Pancreas (tissue), 10 donors: ENCODE measurements at places on chromosomes 1 and 21. TPM values are rescaled to one million over a fixed set of nuclear protein-coding genes. Genes with fewer than 3 reads are reported as not detected.

DNA sequence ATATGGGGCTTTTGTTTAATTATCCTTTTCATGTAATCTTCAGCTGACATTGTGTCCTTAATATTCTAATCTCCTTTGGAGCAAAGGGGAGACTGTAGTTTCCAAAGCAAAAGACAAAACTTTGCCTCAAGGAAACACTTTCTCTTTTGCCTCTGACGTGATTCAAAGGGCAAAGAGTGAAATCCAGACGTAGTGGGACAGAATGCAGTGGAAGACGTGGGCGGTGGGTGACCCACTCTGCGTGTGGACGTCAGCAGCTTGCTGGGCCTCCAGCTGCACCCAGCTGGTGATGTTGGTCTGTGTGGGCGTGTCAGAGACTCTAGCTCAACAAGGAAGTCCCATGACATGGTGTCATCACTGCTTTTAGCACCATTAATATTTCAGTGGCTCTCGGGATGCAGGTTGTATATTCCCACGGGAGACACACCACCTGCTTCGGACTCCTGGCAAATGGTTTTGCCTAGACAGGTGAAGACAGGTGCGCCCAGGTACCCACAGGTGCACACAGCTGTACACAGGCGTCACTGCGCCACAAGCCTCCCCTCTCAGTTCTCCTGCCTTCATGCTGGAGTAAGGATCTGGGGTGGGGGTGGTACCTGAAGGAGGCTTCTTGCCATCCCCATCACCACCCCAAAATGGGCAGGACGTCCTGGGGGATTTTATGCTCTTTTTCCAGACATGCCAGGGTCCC lies 292.1 kb upstream of the VAMP3 start:
- peak; percentile 28 for DNase-seq

The GBP7 gene
- not detected for total RNA-seq

The OXCT2 gene
- total RNA-seq: 2.2 TPM

DNA sequence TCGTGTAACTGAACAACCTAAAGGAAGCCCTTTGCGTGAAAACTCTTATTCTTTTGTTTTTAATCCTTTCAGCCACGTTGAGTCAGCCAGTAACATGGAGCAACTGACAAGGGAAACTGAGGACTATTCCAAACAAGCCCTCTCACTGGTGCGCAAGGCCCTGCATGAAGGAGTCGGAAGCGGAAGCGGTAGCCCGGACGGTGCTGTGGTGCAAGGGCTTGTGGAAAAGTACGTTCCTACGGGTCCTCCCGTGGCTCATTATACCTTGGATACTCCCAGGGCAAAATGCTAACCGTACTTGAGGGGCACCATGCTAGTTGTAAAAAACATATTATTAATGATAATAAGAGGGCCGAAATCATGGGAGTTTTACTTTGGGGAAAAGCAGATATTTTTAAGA lies 49.4 kb downstream of the LAMC2 start:
- no peak for DNase-seq

DNA sequence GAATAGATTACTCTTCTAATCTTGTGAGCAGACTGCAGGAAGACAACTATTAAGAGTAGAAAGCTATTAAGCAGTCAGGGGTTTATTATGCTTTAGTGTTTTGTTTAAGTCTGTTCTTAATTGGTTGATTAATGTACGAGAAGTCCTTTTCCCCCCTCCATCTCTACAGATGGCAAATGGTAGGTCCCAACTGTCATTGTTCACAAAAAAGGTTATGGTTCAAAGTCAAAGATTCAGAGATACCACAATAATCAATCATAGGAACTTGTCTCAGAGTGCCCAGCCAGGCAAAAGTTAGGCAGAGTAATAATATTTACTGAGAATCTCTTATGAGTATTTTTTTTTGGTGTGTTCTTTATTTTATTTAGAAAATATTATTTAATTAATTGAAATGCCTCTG lies 26.8 kb downstream of the NFIA start:
- DNase-seq: no peak

DNA sequence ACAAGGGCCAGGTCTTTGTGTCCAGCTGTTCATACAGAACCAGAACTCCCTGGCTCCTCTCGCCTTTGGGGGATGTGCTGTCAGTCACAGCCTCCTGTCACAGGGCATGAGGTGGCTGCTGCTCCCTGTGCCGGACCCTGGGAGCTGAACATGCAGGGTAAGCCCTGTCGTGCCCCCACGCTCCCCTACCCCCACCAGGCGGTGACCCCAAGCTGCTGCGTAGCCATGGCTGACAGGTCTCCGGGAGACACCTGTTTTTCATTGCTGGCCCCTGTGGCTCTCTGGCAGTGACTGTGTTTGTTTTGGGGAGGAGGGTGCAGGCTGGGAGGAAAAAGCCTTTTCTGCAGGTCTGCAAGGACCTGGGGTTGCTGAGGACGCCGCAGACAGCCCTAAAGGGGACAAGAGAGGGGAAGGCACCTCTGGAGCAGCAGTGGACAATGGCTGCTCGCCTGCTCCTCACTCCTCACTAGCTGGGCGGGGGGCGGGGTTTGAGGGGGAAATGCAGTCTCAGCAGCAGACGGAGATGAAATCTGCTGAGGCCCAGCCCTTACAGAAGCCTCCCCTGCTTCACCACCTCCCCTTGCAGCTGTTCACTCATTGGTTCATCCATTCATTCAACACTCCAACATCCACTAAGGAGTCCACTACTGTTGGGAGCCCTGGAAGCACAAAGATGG lies 81.4 kb downstream of the TRABD2B start:
- no peak for DNase-seq

DNA sequence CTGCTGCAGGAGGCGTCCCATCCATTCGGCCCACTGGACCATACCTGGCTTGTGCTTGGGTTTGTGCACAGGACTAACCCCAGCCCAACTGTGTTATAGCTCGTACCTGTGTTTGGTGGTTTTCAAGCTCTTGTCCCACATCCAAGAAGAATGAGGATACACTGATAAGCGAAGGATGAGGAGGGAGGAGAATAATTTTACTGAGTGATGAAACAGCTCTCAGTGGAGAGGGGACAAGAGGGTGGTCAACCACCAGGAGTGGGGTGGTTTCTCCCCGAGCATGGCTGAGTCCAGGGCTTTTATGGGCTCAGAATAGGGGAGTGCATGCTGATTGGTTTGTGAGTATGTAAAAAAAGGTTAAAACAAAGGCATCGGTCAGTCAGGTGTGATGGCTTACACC lies 12.1 kb upstream of the USP48 start:
- no peak for DNase-seq

The KCNE1 gene
- 0.29 TPM for total RNA-seq

GRCh38 chr1:162138112-162138511 lies 68.6 kb downstream of the NOS1AP start:
- no peak for DNase-seq

- no peak for DNase-seq
Observed at GRCh38 chr1:22282364-22282995, 139.6 kb upstream of the WNT4 start.

The FAM177B gene
- total RNA-seq: not detected

DNA sequence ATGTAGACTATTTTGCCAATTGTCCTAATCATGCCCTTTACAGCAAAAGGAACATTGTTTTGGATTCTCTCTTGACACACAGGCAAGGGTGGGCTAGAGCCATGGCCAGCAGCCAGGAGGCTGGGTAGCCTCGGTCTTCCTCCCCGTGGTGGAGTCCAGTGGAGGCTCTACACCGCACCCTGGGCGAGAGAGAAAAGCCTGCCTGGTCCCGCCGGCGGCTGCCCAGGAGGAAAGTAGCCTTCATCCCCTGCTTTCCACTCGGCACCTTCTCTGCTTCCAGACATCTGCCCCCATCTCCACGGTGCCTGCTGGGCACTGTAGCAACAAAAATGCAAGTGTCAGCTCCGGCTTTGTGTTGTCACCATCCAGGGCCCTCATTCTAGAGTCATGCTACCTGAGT lies 21.6 kb downstream of the PROK1 start:
- no peak for DNase-seq

The DCST1 gene
- not detected for total RNA-seq

- no peak for DNase-seq
Observed at GRCh38 chr1:101162736-101163735, 73.8 kb upstream of the S1PR1 start.

GRCh38 chr1:85074365-85074964 lies 26.2 kb upstream of the MCOLN3 start:
- no peak for DNase-seq

The CTSE gene
- total RNA-seq: 42.4 TPM

- DNase-seq: peak; percentile 36
Observed at GRCh38 chr1:96234299-96234698, 487.3 kb upstream of the PTBP2 start.

DNA sequence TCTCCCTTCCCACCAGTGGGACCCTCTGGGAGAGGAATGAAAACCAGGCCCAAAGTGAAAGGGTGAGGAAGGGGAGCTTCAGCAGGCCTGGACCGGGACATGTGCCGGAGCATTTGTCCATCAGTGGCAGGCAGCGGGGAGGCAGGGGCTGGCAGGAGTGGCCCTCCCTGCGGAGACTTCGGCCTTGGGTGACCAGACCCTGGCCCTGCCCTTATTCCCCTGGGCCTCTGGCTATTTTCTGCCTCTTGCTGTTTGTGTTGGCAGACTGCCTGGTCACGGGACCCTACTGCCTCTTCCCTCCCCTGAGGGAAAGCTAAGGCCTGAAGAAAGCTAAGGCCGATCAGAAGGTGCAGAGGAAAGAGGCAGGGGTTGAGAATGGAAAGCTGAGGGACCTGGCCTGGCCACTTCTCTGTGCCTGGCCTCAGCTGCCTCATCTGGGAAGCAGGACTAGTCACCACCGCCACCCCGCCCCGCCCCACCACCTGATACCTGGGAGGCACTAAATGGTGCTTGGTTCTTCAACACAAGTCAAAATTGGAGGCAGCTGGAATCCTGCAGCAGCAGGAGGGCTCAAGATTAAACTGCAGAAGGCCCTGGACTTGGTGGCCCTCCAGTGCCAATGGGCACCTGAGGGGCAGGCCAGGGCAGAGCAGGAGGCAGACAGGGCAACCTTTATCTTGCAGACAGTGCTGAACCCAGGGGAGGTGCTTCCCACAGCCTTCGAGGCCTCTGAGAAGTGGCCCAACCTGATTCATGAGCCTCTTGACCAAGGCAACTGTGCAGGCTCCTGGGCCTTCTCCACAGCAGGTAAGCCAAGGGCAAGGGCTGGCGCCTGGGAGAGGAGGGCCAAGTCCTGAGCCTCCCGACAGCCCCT lies 7.9 kb downstream of the TINAGL1 start:
- peak; percentile 77 for DNase-seq

DNA sequence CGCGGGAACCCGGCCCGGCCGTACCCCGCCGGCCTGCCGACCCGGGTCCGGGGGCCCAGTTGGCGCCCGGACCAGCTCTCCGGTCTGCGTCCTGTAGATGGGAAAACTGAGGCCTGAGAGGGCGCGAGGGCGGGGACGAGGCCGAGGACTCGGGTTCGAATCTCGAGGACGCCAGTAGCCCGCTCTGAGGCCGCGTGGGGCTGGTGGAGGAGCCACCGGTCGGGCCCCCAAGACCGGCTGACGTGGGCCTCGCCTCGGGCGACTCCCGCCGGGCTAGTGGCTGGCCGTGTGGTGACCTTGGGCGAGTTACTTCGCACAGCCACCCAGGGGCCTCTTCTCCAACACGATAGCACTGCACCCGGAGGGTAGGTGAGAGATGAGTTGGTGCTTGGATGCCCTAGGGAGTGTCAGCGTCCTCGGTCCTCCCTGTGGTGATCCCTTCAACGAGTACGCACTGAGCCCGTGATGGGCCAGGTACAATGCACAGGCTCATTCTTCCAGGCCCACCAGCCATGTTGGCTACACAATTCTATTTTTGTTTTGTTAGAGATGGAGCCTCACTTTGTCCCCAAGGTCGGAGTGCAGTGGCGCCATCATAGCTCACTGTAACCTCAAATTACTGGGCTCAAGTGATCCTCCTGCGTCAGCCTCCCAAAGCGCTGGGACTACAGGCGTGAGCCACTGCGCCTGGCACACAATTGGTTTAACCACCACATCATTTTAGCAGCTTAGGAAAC lies 404 bp upstream of the SCMH1 start:
- peak; percentile 49 for DNase-seq

DNA sequence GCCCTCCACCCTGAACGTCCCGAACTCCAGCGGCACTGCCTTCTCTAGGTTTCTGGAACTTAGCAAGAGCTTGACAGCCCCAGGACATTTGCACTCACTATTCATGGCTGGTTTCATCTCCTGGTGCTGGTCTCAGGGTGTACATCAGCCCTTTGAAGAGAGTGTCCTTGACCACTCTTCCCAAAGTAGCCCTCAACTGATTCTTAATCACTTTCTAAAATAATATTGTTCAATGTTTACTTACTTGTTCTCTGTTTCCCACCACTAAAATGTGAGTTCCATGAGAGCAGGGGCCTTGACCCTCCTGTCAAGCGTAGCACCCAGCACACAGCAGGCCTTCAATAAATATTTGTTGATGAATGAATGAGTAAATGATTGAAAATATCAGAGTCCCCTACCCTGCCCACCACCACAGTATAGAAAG lies 262.5 kb downstream of the RHOU start:
- DNase-seq: no peak
